ENCODE measurements at places on chromosomes 3 and 15. TPM values are rescaled to one million over a fixed set of nuclear protein-coding genes. Genes with fewer than 3 reads are reported as not detected.

DNA sequence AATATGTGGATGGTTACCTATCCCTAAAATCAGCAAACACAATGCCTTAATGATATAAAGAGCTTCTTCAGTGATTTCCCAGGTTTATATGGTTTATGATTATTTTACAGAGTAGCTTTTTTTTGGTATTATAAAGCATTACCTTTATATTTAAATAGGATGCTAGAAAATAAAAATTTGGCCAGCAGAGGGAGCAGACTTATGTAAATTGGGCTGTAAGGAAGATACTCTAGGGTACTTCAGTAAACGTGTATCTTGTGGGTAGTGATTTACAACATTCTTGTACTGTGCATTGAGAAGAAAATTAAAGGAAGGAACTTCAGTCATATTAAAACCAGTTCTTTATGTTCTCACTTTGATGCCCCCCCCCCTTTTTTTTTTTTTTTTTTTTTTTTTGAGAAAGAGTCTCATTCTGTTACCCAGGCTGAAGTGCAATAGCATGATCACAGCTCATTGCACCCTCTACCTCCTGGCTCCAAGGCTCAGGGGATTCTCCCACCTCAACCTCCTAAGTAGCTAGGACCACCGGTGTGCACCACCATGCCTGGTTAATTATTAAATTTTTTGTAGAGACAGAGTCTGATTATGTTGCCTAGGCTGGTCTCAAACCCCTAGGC lies 167.9 kb downstream of the BBX start:
- no peak for DNase-seq

GRCh38 chr15:50318697-50319096 lies 36.3 kb downstream of the GABPB1 start:
- no peak for DNase-seq

- DNase-seq, result no peak
These were observed 2.7 kb downstream of the RPL22L1 start for GRCh38 chr3:170867143-170867937.

DNA sequence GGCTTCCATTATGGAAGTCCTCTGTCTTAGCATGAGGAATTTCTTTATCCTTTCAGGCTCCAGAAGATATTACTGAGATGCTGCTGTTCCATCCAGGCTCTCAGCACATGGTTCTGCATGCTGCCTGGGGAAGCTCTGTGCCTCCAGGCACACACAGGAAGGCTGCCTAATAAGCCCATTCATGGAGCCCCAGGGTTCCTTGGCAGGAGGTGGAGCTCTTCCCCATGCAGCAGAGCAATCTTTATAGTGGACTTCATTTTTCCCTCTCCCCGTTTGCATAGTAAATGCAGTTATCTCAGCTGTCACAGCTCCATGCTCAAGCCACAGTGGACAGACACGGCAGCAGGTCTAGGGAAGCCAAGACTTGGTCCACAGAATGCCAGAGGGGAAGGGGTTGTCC lies 57.6 kb downstream of the BOC start:
- no peak for DNase-seq

DNA sequence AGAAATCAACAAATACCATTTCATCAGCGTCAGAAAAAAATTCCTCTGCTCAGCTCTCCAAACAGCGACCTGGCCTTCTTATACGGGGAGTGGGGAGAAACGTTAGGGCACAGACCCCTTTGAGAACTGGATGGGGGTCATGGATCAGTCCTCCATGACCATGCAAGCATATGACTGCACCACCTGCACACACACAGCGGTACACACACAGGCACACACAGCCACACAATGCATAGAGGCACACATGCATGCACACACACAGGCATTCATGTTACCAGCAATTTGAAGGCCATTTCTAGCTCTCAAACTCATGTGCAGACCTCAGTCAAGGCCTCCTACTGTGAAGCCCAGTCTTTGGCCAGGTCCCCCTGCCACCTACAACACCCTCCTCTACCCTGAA lies 50.2 kb downstream of the SLC41A3 start:
- DNase-seq, result no peak

The CLRN1 gene
- total RNA-seq, result not detected

DNA sequence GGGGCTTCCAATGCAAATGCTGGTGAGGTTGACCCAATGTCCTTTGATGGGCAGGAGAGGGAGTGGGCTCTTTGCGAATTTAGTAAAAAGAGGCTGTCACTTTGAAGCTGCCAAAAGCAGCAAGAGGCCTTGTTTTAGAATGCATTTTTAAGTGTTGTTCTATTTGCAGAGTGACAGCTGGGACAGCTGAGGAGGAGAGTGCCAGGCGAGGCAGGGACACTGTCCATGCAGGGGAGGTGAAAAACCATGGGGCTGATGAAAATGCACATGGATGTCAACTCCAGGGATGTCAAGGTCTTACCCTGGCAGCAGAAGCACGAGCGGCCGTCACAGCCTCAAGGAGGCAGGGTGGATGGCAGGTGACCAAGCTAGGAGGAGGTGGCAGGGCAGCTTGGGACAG lies 279.8 kb downstream of the ADAMTS17 start:
- DNase-seq, result no peak

DNA sequence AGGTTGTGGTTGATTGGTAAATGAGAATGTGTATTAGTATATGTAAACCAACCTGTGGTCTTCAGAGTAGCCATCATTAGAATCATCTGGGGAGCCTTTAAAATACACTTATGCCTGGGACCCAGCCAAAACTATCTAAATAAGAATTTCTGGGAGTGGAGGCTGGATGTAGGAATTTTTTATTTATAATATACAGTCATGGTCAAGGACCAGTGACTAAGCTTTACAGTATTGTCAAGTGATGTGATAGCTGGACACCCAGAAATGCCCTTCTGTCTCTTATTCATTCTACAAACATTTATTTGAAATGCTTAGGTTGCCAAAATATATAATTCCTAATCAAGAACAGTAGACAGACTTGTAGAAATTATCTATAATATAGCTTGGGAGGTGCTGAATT lies 132.2 kb downstream of the MBNL1 start:
- DNase-seq, result no peak

The MUC4 gene
- not detected for total RNA-seq

The CHRNB4 gene
- total RNA-seq, result not detected

DNA sequence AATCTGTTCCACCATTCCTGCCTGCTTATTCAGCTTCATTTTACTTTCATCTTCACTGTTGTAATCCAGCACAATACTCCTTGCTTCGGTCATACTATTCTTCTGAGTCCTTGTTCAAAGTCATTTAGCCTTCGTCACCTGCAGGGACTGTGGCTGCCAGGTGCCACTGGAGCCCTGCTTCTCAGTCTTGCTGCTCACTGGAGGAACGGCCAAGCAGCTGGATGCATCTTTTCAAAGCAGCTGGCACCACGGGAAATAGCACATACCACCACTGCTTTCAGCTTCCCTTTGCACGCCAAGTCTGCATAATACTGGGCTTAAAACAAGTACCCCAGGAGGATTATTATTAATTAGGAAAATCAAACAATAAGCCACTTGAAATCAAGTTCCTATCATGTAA lies 287.6 kb downstream of the BCHE start:
- no peak for DNase-seq

DNA sequence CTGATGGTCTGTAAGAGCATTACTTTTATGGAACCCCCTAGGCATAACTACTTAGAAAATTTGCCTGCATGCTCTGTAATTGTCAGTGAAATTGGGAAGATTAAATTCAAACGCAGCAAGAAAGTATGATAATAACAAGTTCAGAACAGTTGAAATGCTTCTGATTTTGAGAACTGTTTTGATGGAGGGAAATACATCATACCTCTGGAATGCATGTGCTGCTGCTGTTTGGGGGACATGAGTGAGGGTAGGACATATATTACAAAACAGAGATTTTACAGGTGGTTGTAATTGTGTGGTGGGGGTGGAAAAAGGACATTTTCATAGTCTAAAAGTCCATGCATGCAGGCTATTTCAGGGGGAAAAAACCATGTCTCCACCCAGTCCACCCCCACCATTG lies 135.0 kb upstream of the DPH6 start:
- no peak for DNase-seq

- no peak for DNase-seq
These were observed 124.6 kb upstream of the KCNAB1 start for GRCh38 chr3:155995525-155996370.

The TRPM1 gene
- not detected for total RNA-seq

The C3orf70 gene
- 14.2 TPM for total RNA-seq

- DNase-seq, result no peak
These were observed 114.9 kb upstream of the MEF2A start for GRCh38 chr15:99450896-99451358.

DNA sequence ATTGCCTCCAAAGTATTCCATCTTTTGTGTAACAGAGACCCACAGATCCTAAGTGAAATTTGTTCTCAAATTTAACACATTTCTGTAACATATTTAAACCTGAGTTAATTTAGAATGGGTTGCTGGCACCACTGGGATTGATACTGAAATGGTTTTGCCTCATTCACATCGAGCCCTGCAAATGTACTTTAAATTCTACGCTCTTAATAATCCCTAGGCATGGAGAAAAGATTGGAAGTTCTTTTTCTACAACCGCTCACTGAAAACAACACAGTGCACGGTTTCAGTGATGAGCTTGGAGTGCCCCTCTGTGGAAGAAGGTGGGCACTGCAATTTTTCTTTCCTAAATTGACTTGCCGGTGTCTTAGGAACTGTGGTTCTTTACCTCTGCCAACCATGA lies 109.9 kb upstream of the ATP11B start:
- DNase-seq, result no peak

DNA sequence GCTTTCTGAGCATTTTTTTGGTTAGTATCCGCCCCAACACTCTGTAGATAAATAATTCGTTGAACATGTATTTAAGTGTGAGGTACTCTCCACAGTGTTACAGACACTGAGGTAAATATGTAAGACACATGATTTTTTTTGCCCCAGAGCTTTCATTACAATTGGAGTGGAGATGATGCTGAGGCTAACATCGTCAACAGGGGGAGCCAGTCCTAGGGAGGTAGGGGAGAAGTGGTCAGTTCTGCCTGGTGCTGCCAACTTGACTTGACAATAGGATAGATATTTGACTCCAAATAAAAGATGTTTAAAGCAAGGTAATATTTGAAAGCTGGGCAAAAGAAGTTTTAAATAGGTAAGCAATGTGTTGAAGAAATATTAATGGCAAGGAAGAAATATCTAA lies 295.7 kb downstream of the UNC13C start:
- no peak for DNase-seq

GRCh38 chr15:76381366-76381765 lies 44.8 kb downstream of the ISL2 start:
- DNase-seq, result no peak

- no peak for DNase-seq
These were observed 204.6 kb upstream of the NR2F2 start for GRCh38 chr15:96125721-96126415.

DNA sequence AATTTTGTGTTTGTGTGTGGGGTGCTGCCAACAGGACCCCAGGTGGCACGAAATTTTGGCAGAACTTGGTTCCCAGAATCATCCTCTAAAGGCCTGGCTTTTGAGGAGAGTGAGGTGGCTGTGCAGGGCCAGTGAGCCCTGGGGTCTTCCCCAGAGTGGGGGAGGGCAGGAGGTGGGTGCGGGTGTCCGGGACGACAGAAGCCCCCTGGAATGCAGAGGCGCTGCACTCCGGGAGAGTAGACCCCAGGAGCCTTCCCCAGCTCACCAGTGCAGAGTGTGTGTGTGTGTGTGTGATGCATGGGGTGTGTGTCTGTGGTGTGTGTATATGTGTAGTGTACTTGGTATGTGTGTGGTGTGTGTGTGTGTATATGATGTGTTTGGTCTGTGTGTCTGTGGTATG lies 44.4 kb upstream of the SEC13 start:
- DNase-seq, result no peak

DNA sequence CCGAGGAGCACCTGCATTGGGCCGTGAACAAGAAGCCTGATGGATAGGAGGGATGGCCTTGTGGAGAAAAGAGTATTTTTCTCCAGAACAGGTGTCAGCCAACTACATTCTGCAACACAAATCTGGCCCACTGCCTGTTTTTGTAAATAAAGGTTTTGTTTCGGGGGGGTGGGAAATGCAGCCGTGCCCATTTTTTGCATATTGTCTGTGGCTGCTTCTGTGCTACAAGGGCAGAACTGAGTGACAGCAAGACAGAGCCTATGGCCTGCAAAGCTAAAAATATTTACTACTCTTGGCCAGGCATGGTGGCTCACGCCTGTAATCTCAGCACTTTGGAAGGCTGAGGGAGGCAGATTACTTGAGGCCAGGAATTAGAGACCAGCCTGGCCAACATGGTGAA lies 95.9 kb upstream of the AKAP13 start:
- no peak for DNase-seq

DNA sequence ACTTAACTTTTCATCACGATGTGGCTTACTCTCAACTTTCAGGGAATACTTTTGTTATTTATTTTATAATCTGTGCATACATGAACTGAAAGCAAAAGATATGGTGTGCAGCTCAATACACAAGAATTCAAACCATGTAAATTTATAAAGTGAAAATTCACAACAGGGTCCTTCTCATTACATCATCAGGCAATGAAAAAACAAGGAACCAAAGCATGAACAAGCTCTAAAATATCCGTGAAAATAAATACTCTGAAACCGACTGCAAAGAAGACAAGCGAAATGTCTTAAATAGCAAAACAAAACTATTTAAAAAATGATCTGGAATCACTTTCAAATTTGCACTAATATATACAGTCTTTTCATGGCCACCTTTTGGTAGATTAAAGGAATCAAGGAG lies 28.9 kb downstream of the GNB5 start:
- DNase-seq, result no peak

The CELSR3 gene
- total RNA-seq, result 1.3 TPM

- no peak for DNase-seq
These were observed 67.8 kb downstream of the RGMA start for GRCh38 chr15:93020976-93021772.

DNA sequence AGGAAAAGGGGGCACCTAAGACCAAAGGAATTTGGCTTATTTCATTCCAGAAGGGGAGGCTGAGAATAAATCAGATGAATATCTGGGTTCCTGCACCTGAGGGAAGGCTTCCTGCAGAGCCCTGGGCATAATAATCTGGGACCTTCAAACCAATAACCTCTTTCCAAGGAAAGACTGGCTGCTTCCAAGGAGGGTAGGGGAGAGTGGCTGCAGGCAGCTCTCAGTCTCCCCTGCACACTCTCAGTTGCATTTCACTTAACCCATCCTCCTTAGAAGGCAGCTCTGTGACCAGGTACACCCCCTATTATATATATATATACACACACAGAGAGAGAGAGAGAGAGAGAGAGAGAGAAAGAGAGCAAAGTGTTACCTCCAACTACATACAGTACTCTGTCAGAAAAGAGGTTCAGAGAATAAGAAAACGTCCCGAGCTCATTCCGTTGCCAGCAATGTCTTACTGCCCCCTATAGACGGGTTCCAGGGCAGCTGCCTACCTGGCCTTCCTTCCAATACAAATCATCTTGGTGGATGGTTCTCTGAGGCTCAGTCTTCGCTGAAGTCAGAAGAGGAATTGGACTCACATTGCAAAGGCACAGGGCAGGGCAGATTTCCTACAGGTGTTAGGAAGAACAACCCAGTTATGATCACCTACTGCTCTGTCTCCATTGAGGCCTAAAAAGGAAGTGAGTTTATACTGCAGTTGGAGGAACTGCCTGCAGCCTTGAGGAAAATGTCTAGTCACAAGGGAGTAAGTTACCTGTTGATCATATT lies 26.1 kb downstream of the CAPN3 start:
- no peak for DNase-seq

The DPPA2 gene
- not detected for total RNA-seq

- DNase-seq, result no peak
These were observed 119.5 kb upstream of the SPATA12 start for GRCh38 chr3:56940976-56941375.

- DNase-seq, result no peak
These were observed 180.2 kb upstream of the CHL1 start for GRCh38 chr3:16366-16765.

GRCh38 chr3:183375787-183376186 lies 52.6 kb downstream of the MCF2L2 start:
- DNase-seq, result no peak

Measured in thoracic aorta (tissue), 2 donors.